Glutamatergic neuron (in vitro differentiated cells): ENCODE measurements at places on chromosomes 7 and 10.

DNA sequence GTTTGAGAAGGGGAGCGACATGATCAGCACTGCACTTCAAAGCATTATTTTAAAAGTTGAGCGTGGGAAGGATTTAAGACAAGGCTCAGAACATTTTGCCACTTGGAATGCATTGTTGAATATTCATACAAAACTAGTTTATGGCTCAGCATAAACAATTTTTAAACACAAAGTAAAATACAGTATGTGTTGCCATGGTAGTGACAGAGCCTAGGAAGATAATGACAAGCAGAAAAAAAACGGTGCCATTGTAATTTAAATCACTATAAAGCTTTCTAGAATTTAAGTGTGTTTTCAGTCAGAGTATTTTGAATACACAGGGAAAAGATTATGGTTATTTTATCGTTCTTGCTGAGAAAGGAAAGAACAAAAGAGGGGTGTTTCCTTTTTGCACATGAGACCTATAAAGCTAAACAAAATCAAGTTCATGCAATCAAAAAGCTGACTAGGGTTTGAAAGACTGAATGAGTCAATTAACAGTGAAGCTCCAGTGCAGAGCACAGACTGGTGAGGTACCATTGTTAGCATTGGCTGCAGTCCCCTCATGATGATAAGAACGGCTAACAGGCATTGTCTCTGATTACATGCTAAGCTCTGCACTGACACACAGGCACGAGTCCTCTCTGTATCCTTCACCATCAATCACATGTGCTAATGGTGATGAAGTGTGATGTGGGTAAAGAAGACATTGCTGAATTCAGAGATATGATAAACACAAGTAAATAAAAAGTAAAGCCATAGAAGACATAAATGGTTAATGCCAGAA, 181.9 kb upstream of the VSTM2A start:
- DNase-seq, result no peak

DNA sequence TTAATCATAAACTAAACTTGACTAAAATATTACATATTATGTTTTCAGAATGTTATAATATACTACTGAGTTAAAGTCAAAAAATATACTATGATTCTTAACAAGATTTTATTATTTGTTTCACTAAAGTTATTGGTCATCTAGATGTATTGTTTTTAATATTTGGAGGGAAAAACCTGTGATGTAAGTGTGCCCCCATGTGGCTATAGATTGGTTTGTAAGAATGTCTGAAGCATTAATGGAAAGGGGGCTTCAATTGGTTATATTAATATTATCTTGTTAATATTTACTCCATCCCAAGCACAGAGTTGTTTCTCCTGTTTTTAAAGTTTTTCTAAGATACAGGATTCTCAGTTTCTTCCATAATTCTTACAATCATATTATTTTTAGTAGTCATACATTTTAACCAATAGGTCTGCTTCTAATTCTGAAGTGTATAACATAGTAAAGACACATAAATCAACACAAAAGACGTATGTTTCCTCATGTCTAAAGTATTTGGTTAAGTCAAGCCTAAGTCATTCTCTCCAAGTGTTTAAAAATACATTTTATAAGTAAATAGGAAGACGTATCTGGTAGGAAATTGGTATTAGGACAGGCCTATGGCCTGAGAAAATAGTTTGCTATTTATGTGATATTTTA, 58.0 kb downstream of the GNAT3 start:
- DNase-seq, result no peak

DNA sequence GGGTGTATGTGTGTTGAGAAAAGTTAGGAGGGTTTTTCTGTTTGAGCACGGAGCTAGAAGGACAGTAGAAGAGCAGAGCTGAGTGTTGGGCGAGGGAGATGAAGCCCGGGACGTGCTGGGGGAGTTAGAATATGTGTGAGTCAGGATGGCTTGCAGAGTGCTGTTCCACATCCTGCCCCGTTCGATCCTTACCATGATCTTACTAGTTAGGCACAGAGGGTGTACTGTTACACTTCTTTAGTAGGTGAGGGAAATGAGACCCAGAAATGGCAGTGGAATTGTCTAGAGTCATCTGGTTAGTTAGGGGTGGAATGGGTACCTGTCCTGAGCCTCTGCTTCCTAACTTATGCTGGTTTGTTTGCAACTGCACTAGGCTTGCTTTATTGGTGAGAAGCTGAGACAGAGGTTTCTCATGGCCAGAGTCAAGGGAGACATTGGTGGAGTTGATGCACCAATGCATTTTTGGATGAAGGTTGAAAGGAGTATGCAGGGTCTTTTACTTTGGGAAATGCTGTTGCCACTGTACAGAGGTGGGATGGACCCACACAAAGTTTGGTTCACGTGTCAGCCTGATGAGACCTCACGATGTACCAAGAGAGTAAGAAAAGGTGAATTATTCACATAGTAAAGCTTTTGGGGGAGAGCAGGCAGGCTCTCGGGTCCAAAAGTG, 42.4 kb downstream of the CCNY start:
- no peak for DNase-seq

- no peak for DNase-seq
Observed at GRCh38 chr7:118580743-118581382, 356.4 kb downstream of the ANKRD7 start.

- DNase-seq, result no peak
Observed at GRCh38 chr7:91064052-91064451, 200.2 kb upstream of the FZD1 start.

- DNase-seq, result no peak
Observed at GRCh38 chr7:3078514-3078913, 34.8 kb upstream of the CARD11 start.

GRCh38 chr10:31977440-31978155, 49.0 kb upstream of the ARHGAP12 start:
- no peak for DNase-seq

DNA sequence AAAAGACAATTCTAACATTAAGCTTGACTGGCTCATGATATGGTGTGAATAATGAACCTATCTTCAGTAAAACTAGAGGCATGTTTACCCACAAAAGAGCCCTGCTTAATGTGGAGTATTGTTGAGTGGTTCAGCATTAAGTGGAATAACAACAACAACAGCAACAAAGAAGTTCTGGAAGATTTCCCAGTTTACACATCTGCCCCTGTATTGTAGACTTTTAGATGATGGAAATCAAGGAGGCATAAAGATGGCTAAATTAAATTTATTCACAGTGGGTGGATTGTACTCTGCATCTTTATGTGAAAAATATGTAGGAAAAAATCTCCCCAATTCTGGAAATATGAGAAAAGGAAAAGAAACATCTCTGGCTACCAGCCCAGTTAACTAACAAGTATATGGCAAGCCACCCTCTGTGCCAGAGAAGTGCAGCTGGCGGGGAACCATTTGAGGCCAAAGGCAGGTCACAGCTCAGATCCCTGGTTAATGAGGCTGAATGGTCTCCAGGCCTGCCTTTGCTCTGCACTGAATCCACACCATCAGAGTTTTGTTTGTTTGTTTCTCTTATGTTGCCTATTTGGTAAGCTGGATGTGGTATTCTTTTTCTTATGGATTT, 186.0 kb downstream of the SEMA3D start:
- no peak for DNase-seq

DNA sequence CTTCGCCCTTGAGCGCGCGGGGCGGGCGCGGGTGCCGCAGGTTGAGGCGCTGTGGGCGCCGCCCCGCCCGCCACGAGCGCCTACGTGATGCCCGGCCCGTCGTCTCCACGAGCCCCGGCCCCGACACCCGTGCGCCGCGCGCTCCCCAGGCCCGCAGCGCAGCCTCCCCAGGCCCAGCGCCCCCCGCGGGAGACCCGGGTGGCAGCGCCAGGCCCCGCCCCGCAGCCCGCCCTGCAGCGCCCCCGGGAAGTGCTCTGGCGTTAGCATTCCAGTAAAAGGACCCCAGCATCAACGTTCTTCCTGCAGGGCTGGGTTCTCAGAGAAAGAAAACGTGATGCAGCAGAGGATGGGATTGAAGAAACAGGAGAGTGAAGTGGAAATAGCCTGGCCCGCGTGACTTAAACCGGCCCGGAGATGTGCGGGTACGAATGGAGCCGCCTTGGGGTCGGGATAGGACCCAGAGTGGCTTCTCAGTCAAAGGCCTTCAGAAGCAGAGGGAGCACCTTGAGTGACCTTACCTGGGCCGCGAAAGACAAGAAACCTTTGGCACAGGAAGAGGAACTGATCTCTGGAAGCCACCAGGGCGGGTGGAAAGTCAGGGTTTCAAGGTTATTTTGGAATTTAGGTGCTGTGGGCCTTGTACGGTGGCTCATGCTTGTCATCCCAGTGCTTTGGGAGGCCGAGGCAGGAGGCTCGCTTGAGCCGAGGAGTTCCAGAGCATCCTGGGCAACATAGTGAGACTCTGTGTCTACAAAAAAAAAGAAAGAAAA, 1.8 kb downstream of the PFKP start:
- DNase-seq, result peak; percentile 63

DNA sequence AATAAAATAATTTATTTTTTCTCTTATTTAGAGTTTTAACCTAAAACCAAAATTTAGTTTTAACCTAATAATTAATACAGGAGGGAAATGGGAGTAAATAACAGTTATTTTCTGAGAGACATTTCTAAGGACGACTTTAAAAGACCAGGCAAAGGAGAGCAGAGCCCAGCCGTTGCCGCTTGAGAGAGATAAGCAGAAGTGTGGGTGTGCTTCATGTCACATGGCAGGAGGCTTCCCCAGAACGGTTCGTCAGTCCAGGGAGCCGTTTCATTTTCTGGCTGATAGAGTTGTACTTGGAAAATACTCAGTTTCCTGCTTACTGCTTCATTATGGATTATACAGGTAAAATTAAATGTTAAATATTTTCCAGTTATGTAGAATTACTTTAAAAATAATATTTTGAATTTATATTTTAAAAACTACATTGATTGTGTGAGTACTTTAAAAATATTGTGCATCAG, 61.4 kb downstream of the ST7 start:
- DNase-seq, result peak; percentile 33

GRCh38 chr10:122856902-122857301, 11.2 kb upstream of the CUZD1 start:
- no peak for DNase-seq

DNA sequence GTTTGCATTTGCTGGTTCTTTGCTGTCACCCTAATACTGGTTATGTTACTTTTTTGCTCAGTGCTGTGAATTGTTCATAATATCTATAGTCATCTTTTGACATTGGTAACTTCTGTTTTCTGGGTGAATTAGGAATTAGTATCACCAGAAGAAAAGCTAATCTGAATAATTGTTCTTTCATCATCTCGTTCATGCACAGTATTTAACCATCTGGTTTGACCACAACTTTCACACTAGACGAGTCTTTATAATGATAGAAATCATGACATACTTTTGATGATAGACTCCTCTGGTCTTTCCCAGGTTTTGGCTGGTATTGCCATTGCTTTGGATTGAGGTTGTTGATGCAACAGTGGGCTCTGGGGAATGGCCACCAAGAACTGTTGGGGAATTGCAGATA, 25.1 kb downstream of the SGPL1 start:
- no peak for DNase-seq

GRCh38 chr7:44431091-44431608, 59.3 kb downstream of the NUDCD3 start:
- DNase-seq, result no peak

- DNase-seq, result no peak
Observed at GRCh38 chr7:4437916-4438315, 244.2 kb upstream of the FOXK1 start.

DNA sequence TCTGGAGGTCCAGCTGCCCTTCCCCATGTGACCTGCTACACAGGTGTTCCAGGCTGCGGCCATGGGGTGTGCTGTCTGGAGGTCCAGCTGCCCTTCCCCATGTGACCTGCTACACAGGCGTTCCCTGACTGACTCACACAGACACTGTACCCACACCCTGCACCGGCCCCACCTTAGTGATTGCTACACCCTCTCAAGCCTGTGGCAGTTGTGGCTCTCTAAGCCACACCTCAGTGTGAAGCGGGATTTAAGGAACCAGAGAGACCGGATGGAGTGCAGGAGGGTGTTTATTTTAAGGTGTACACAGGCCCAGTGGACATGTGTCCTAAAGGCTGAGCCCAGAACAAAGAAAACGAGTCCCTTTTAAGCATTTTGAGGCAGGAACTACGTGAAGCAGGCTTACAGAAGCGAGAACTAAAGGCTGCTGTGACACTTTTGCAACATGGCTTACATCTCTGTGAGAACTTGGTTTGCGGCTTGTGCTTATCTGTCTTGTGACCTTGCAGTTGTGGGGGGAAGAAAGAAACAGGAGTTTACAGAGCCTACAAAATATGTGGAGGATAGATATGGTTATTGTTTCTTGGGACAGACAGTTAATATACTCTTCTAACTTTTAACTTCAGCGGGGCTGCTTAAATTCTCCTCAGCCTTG, 326.4 kb downstream of the PAXIP1 start:
- no peak for DNase-seq

- no peak for DNase-seq
Observed at GRCh38 chr7:20532890-20533289, 82.6 kb upstream of the ABCB5 start.

GRCh38 chr10:103431902-103432301, 20.3 kb downstream of the CALHM2 start:
- DNase-seq, result no peak

DNA sequence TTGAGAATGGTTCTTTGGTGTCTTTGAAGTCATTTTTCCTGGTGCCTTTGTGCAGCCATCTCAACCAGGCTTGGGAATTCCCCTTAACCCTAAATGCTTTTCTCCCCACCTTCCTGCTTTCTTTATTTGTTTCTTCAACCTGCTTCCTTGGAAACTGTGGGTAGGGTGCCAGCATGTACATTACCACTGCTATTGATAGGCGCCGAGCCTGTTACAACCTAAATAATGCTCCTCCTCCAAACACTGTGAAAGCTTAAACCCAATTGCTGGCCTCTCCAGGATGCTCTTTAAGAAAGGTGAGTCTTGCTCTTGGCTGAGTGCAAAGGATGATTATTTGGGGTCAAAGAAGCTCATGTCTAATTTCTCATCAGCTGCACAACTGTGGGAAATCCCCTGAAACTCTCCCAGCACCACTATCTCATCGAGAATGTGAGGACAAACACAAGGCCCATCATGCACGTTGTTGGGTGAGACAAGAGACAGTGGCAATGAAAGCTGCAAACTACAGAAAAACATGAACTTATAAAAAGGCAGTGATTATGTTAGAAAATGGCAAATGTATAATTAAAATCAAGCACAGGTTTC, 285.5 kb upstream of the IGFBP3 start:
- no peak for DNase-seq
